ENCODE measurements at places on chromosomes 4 and X. TPM values are rescaled to one million over a fixed set of nuclear protein-coding genes. Genes with fewer than 3 reads are reported as not detected.

- no peaks in the 10 kb centered on the region for H3K4me1 ChIP-seq
- no peak overlapping the region for H3K4me3 ChIP-seq
- H3K36me3 ChIP-seq = no peaks in the 10 kb centered on the region
- no peaks in the 10 kb centered on the region for H3K27me3 ChIP-seq
- no peak for DNase-seq
Measured at GRCh38 chr4:142777045-142777743, 68.9 kb downstream of the INPP4B start.

QRFPR gene
- 0.40 TPM for total RNA-seq

GRCh38 chr4:159483110-159483781 is 380.4 kb downstream of the RAPGEF2 start:
- no peak overlapping the region for H3K4me3 ChIP-seq
- H3K27ac ChIP-seq = no peak overlapping the region
- H3K27me3 ChIP-seq = no peaks in the 10 kb centered on the region
- no peaks in the 10 kb centered on the region for H3K36me3 ChIP-seq

SMIM43 gene
- total RNA-seq = not detected

DNA sequence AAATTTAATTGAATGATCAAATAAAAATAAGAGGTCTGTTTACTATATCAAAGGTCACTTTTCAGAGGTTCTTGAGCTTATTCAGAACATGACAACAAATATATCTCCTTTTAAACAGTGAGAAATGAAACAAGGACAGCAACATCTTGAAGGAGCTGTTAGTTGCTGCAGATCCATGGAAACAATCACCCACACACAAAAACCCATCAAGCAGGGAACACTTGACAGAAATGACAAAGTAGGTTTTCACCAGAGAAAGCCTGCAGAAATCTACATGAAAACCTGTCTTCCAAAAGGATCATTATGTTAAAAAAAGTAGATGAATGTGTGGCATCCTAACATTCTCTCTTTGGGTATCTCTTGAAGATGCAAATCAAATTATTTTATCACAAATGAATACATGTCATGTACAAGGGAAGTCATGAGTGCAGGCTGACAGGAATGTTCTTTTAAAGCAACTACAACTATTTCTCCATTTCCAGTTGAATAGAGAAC is 203.0 kb downstream of the GRIA2 start:
- no peaks in the 10 kb centered on the region for H3K27me3 ChIP-seq
- no peak for DNase-seq
- no peaks in the 10 kb centered on the region for H3K4me1 ChIP-seq
- H3K4me3 ChIP-seq = no peak overlapping the region
- H3K36me3 ChIP-seq = no peaks in the 10 kb centered on the region

TMA16 gene
- total RNA-seq = 31.9 TPM

UGT2A2 gene
- total RNA-seq = not detected

GRCh38 chr4:127622921-127623796 is 9.6 kb upstream of the INTU start:
- peak overlapping the region; percentile 41 for H3K4me3 ChIP-seq
- H3K36me3 ChIP-seq = no peaks in the 10 kb centered on the region
- no peak overlapping the region for H3K27ac ChIP-seq
- DNase-seq = peak; percentile 56
- H3K27me3 ChIP-seq = no peaks in the 10 kb centered on the region

POU3F4 gene
- total RNA-seq = not detected

GPR78 gene
- total RNA-seq = 10.0 TPM

- no peak overlapping the region for H3K27ac ChIP-seq
- H3K4me3 ChIP-seq = no peak overlapping the region
- H3K4me1 ChIP-seq = no peaks in the 10 kb centered on the region
- DNase-seq = no peak
- H3K36me3 ChIP-seq = no peaks in the 10 kb centered on the region
- no peaks in the 10 kb centered on the region for H3K27me3 ChIP-seq
Measured at GRCh38 chrX:66020631-66021334, 19.1 kb downstream of the VSIG4 start.

RRH gene
- total RNA-seq = not detected

DNA sequence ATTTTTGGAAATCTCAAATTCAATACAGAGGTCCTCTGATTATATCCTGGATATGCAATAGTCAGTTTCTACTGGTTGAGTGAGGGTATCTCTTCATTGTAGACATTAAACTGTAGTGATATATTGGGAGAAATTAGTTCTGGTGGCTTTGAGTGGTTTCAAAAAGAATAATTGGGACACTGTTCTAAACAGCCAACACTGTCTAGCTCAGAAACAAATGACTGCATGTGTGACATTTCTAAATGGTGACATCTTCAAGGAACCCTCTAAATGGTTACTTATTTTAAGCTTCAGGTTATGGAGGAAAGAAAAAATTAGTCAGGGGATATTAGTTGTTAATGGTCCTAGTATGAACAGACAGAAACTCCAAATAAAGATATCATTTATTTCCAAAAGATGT is 186.2 kb downstream of the LARP7 start:
- no peak overlapping the region for H3K27ac ChIP-seq
- H3K27me3 ChIP-seq = no peaks in the 10 kb centered on the region
- no peak for DNase-seq
- no peaks in the 10 kb centered on the region for H3K4me1 ChIP-seq
- H3K4me3 ChIP-seq = no peak overlapping the region

DNA sequence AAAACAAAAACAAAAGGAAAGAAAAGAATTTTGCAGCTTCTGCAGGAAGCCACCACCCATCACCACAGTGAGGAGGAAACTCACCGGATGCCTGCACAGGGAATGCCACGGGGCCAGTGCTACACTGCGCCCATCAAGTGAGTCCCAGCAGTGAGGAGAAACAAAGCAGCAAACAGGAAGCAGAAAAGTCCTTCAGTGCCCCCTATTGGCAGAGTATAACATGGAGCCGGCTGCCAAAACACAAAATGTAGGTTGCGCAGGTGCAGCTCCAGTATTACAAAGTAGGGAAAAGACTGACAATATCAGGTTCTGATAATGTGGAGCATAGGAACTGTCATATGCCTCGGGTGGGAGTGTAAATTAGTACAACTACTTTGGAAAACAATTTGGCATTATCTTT is 23.3 kb upstream of the SCML2 start:
- H3K27me3 ChIP-seq = no peaks in the 10 kb centered on the region
- no peaks in the 10 kb centered on the region for H3K4me1 ChIP-seq

GAGE12E gene
- not detected for total RNA-seq

- H3K36me3 ChIP-seq = no peaks in the 10 kb centered on the region
- no peak overlapping the region for H3K4me3 ChIP-seq
- no peak overlapping the region for H3K27ac ChIP-seq
- no peaks in the 10 kb centered on the region for H3K27me3 ChIP-seq
Measured at GRCh38 chr4:90990284-90990683, 863.1 kb downstream of the CCSER1 start.

- no peaks in the 10 kb centered on the region for H3K36me3 ChIP-seq
- no peaks in the 10 kb centered on the region for H3K4me1 ChIP-seq
- H3K4me3 ChIP-seq = no peak overlapping the region
- H3K27ac ChIP-seq = no peak overlapping the region
Measured at GRCh38 chr4:5370286-5370685, 319.0 kb downstream of the STK32B start.

Measured in ovary (tissue), 10 donors.